ENCODE measurements at places on chromosomes 1 and 21.

DNA sequence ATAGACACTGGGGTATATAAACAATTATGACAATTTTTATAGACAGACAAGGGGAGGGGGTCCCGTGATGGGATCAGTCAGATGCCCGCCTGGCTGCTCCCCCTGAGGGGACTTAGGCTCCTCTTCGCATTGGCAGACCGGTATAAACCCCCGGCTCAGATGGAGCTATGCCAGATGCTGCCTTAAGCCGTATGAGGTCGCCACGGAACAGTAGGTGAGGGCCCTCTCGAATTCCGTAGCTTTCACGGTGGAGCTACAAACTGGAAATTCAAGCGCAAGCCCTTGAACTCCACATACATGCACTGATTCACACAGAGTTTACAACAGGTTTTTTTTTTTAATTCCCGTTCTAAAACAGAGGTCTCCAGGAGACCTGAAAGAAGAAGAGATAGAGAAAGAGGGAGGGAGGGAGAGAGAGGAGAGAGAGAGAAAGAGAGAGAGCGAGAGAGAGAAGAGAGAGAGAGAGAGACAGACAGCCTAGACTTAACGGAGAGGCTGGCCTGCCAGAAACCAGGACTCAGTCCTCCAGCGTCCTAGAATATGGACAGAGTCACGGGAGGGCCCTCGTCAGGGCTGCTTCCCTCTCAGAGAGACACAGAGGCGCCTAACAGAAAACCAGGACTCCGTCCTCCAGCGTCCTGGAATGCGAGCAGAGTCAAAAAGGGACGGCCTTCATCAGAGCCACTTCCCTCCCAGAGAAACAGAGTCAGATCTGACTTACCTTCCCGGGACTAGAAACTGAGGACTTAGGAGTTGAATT lies 24.4 kb upstream of the TMEM54 start:
- no peak for DNase-seq

GRCh38 chr1:240139511-240139910 lies 47.8 kb downstream of the FMN2 start:
- no peak for DNase-seq

DNA sequence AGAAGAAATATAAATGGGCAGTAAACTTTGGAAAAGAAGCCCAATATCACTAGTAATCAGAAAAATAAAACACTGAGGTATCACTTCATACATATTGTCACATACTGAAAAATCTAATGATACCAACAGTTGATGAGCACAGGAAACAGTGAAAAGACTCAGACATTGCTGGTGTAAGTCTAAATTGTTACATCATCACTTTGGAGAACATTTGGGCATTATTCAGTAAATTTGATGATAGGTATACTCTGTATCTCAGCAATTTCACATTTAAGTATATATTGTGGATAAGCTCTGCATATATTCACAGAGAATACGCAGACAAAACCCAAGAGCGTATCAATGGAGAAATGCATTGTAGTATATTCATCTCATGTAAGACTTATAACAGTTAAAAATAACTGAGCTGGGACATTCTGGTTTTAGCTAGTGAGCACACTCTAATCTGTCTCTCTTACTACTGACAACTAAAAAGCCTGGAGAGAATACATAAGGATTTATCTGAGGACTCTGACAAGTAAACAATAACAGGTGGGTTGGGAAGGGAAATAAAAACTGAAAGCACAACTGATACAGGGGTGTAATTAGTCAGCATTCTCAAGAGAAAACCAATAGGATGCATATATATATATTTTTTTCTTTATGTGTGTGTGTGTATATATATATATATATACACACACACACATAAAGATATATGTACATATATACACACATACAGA lies 212.7 kb upstream of the JUN start:
- no peak for DNase-seq

DNA sequence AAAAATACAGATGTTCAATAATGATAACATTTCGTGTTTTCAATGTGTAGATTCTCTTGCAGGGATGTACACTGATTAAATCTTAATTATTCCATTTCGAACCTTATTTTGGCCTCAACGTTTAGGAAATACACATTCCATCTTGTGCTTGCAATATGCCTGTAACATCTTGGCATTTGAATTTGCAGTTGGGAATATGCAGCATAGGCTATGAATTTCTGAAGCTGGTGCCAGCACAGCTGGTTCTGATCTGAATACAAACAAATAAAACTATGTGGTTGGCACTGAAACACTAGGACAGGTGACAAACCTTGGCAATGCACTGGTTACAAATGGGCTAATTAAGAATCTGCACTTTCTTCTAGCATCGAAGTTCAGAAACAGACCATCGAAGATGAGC lies 108.4 kb downstream of the ERG start:
- no peak for DNase-seq

DNA sequence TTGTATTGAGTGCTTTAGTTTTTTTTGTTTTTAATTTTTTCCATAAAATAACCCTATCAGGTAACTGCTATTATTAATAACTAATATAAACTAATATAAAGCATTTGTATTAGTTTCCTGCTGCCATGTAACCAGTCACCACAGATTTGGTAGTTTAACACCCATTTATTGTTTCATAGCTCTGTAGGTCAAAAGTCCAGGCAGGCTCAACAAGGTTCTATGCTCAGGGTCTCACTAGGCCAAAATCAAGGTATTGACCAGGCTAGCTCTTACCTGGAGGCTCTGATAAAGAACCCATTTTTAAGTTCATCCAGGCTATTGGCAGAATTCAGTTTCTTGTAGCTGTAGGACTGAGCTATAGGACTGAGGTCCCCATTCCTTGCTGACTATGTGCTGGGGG lies 189.4 kb downstream of the DAB1 start:
- DNase-seq: no peak

DNA sequence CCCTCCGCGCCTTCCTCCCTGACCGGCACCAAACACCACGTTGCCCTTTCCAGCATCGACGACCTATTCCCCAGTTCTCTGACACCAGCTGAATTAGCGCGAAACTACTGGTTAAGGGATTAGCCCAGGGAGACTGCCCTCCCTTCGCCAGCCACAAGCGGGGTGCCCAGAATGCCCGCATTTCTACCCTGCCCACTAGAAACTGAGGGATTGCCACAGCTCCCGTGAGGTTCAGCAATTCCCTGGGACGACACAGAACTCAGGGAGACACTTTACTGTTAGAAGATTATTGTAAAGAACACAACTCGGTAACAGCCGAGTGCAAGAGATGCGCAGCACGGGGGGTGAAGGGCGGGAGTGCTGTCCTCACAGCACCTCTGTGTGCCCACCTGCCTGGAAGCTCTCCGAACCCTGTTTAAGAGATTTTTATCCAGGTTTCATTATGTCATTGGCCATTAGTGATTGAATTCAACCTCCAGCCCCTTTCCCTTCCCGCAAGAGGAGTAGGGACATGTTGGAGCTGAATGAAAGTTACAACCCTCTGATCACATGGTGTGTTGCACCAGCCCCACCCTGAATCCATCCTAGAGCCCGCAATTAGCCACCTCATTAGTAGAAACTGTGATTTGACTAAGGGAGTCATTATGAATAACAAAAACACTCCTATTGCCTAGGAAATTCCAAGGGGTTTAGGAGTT lies 15.8 kb upstream of the RIPPLY3 start:
- no peak for DNase-seq
